LoVo (cell line): ENCODE measurements at places on chromosomes 5 and 9.

DNA sequence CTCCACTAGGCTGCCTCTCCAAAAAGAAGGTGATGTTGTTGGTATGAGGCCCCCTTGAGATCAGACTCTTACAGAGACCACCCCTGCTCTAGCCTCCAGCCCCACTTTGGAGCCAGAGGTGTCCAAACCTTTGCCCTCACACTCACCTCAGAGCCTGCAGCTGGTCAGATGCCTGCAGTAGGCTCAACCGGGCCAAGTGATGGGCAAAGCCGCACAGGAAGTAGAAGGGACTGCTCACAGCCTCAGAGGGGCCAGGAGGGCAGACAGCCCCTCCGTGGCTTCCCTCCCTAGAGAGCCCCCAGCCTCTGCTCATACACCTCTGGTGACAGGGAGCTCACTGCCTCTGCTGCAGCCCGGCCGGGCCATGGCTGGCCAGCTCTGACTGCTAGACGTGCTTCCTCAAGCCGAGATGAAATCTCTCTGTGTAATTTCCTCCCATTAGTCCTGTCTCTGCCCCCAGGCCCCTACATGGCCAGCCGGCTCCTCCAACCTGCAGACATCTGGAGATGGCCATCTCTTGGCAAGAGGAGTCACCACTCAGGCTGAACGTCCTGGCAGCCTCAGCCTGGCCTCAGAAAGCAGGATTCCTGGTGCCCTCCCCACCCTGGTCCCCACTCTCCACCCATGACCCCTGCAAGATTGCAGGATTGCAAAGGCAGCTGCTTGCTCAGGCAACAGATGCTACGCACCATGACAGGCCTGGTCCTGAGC lies 7.3 kb upstream of the TCF7 start:
- no peak for DNase-seq

DNA sequence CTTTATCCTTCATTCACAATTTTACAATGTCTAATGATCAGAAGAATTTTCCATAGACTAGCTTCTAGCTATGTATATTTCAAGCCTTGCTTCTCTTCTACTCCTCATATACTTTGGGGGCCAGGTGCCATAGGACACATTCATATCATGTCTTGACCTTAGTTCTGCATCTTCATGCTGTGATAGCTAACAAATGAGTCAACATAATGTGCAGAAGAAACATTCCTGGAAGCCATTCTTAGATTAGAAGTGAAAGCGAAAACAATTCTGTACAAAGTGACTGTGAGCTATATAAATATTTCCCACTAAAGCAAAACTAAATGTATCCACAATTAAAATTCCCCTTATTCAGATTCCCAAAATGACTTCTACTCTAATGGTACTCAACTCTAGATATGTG lies 320.2 kb upstream of the NREP start:
- DNase-seq, result no peak

- no peak for DNase-seq
Observed at GRCh38 chr5:149913436-149914419, 30.9 kb downstream of the PDE6A start.

DNA sequence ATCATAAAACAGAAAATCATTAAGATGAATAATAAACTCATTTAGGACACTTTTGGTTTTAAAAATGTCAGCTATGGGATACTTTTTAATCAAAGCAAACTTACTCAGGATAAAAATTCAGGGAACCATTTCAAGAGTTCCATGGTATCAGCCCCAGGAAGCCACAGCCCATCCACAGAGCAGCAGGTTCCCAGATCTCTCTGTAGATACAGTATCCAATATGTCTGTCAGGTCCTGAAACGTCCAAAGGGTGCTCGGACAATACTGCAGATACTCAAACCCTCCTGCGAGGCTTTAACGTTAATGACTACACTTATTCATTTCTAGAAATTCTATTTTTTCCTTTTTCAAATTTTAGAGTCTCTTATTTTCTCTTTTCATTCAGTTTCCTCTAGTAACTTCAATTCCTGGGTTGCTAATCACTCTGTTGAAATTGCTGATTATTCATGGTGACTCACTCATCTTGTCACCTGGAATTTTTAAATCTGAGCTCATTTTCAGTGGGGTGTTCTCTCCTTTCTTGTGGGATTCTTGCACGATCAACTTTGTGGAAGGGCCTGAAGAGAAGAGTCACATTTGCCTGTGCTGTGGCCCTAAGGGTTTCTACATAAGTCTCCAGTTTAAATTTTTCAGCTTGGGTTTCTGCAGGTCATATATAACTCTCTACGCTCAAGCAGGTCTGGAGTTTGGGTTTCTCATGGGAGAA lies 435.8 kb downstream of the CTNND2 start:
- no peak for DNase-seq

DNA sequence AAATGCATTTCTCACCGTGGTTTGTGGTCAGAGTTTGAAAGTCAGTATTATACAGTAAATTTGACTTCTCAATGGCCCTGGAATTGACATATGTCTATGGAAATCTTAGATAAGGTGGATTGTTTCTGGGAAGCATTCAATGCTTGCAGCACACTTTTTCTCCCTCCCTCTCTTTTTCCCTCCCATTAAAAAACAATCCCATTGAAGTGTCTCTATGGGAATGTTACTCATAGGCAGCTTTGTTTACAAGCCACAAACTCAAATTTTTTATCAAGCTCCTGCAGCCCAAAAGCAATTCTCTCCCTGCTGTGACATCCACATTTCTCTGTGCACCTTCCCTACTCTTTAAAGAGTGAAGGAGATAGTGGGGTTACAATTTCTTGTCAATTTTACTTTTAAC lies 292.1 kb downstream of the ARRDC3 start:
- no peak for DNase-seq

- DNase-seq, result no peak
Observed at GRCh38 chr5:175275097-175275496, 168.9 kb downstream of the DRD1 start.
